ENCODE measurements at places on chromosomes 7 and 10.

DNA sequence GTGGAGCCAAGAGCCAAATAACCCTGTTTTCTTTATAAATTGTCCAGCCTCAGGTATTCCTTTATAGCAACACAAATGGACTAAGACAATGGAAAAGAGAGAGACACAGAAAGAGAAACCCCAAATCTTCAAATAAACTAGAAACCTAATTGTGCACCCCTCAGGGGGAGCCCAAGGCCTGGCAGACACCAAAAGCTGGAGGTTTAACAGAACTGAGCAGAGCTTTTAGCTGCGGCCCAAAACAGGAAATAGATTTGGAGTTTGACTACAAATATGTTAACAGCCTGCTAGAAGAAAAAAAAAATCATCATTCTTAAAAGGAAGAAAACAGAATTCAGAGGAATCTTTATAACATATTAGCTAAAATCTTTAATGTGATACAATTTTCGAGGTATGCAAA is 1135.0 kb downstream of the GATA3 start:
- DNase-seq: no peak

DNA sequence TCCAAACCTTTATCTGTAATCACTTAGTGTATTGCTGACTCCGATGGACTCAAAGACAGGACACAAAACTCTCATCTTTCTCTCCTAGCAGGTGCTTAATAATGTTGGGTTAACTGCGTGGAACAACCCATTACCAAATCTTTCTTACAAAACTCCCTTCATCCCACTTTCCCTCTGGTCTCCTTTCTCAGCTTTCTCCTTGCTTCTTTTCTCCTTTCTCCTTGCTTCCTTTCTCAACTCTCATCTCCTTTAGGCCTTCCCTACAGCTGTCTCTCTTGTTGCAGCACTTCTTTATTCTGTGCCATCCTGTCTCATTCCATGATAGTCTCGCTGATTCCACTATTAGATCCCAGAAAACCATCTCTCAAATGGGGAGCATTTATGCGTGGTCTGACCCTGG is 67.5 kb downstream of the TNS3 start:
- no peak for DNase-seq

DNA sequence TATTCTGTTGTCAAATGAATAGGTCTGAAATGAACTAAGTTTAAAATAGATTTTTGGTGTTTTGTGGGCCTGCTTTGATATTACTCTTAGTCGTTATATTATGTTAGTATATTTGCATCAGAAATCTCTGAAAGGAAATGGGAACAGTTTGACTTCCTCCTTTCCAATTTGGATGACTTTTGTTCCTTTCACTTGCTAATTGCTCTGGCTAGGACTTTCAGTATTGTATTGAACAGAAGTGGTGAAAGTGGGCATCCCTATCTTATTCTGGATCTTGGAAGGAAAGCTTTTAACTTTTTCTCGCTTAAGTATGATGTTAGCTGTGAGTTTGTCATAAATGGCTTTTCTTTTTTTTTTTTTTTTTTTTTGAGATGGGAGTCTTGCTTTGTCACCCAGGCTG is 273.6 kb upstream of the DKK1 start:
- no peak for DNase-seq

- no peak for DNase-seq
Measured at GRCh38 chr7:116548506-116548905, 23.7 kb downstream of the CAV1 start.

DNA sequence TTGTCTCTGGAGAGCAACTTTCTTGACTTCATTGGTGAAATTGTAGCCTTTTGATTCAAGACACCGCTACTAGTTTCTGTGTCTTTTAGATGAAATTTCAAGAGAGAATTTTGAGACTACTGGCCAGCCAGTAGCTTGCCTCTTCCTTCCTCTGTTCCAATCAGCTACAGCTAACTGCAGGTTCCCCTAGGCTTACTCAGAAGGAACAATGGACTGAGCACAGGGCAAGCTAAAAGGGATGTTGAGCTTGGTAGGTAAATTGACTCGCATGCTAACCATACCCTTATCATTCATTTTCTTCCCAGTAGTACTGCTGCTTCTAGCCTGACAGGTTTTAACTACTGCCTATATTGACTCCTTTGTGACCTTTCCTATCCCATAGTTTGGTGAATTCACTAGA is 81.1 kb downstream of the RUNDC3B start:
- DNase-seq: no peak

DNA sequence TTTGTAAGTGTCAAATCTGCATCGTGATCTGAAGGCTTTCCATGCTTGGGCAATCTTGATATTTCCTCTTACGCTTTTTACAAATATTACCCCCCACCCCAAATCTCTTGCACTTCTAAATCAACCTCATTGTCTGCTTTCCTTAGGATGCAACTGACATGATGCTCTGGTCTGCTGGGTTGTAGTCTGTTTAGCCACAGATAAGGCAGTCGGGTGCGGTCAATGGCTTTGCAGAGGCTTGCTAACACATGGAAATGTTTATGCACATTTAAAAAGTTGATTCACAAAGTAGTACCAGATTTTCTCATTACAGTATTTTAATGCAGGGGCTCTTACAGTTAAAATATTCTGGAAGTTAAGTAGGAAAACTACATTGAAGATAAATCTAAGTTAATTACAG is 172.5 kb downstream of the BAMBI start:
- DNase-seq: no peak

- no peak for DNase-seq
Measured at GRCh38 chr10:69335063-69335587, 56.8 kb downstream of the HK1 start.

GRCh38 chr10:108249940-108250339 is 1085.4 kb upstream of the SORCS1 start:
- DNase-seq: no peak

DNA sequence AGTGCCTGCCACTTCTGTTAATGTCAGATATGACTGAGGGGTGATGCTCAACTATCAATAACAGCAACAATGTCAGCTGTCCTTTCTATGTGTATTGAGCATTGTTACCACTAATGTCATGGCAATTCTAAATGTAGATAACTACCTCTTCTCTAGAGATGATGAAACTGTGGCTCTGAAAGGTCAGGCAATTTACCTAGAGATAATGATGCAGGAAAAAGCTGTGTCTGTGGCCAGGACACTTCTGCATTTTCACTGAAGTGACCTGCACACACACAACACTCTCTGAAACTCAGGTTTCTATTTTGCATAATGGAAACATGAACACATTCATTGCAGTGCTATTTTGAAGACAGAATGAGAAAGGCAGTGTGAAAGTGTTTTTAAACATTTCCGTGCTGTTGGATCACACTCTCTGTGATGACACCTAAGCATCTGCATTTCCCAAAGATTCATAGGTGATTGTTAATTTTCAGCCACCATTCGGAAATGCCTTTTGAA is 148.2 kb downstream of the KCND2 start:
- DNase-seq: no peak

GRCh38 chr10:77458986-77459590 is 178.5 kb downstream of the KCNMA1 start:
- DNase-seq: no peak

DNA sequence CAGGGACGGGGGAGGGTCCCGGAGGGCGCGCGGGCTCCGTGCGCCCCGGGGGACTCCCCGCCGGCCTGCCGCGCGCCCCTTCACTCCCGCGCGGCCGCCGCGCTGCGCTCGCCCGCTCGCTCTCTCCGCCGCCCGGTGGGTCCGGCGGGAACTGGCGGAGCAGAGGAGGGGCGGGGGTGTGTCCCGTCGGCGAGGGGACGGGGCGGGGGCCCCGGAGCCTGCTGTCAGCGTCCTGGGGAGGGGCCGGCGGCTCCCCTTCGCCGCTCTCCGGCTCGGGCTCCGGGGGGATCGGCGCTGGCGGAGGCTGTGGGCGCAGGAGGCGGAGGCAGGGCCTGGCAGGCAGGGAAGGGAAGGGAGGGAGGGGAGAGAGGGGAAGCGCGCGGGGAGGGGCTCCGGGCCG is at the start of gene SH3PXD2A:
Gene SH3PXD2A (minus strand): TSS at position 153 of the 400 bp plus-strand sequence. CDS start 310 bp downstream, outside the sequence.
- DNase-seq: peak; percentile 11

DNA sequence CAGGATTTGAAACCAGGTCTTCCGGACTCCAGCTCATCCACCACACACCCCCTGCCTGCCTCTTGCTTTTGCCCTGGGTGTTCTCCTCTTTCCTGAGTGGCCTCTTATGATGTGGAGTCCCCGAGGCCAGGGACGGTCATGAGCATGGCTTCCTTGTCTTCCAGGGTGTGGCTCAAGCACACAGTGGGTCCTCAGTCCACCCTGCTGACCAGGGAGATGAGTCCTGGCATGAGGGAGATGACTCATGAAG is 32.8 kb downstream of the DNAJB12 start:
- no peak for DNase-seq

GRCh38 chr10:129023082-129023481 is 444.0 kb upstream of the MGMT start:
- DNase-seq: no peak

GRCh38 chr10:130470973-130471372 is 334.8 kb downstream of the GLRX3 start:
- DNase-seq: no peak

DNA sequence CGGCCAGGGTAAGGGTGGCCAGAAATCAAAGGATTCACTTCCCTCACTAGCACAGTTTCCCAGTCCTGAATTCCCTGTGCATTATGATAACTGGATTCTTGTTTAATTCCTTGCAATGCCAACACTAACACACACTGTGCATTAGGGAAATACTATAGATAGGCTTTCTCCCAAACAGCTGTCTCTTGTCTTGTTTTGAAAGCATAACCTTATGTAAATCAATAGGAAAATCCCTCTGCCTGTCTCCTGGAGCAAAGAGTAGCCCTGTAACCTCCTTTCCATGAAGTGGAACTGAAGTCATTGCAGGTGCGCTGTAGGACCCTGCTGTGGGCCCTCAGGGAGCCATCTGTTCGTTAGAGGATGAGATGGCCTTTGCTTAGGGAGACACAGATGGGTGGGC is 82.8 kb upstream of the FAM171A1 start:
- no peak for DNase-seq

GRCh38 chr7:117312593-117313580 is 10.0 kb downstream of the WNT2 start:
- no peak for DNase-seq

GRCh38 chr7:83111391-83111790 is 51.3 kb downstream of the PCLO start:
- no peak for DNase-seq

GRCh38 chr7:40701836-40702551 is 567.2 kb downstream of the SUGCT start:
- DNase-seq: no peak

GRCh38 chr10:120177330-120177729 is 279.7 kb upstream of the PLPP4 start:
- DNase-seq: no peak

- no peak for DNase-seq
Measured at GRCh38 chr7:90625562-90625961, 29.4 kb downstream of the CDK14 start.

DNA sequence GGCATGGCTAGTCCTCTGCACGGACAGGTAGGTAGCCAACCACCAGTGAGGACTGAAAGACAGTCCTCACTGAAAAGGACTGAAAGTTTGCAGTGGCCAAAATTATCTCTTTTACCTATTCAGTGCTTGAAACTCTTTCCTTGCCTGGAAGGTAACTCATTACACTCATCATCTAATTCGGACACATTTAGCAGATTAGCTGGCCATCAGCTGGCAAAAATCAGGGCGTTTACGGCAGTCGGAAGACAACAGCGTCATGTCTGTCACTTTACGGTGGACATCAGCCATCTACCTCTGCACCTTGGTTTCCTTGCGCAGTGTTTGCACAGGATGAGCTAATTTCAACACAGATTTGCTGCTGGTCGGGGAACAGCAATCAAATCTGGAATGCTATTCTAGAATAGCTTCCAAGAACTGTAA is 740 bp downstream of the ANXA7 start:
- no peak for DNase-seq

- no peak for DNase-seq
Measured at GRCh38 chr10:102608487-102608886, 35.8 kb upstream of the TRIM8 start.

Data from activated CD4-positive, alpha-beta T cell treated with anti-CD3 and anti-CD28 coated beads for 4 hours (primary cell).